ENCODE measurements at places on chromosomes 2 and 18. TPM values are rescaled to one million over a fixed set of nuclear protein-coding genes. Genes with fewer than 3 reads are reported as not detected.

DNA sequence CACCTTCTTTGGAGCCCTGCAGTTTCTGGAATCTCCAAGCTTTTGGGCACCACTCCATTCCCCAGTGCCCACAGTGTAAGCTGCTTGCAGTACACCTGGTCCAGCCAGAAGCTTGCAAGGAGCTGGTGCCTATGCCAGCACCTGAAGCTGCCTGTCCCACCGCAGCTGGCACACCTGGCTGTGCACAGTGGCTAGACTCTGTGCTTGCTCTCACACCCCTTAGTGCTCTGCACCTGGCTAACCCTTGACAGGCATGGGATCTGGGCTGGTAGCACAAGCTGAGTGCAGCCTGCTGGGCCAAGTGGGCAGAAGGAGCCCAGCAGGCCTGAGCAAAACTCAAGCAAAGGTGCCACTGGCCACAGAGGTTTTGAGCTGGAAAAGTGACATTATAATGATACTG is 183.8 kb upstream of the MC4R start:
- no peak for DNase-seq

Gene NTSR2
- not detected for total RNA-seq

DNA sequence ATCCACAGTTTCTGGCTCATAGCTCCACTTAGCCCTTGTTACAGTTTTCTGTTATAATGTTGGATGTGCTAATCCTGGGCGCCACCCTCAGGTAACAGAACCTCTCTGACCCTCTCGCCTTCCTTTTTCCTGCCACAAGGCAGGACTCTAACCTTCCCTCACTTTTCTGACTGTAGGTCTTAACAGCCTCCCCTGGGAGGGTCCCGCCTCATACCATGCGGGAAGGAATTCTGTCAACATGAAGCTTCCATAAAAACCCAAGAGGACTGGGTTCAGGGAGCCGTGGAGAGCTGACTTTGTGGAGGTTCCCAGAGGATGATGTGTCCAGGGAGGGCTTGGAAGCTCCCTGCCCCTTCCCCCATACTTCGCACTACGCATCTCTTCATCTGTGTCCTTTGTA is 11.9 kb upstream of the RAB17 start:
- DNase-seq: no peak

DNA sequence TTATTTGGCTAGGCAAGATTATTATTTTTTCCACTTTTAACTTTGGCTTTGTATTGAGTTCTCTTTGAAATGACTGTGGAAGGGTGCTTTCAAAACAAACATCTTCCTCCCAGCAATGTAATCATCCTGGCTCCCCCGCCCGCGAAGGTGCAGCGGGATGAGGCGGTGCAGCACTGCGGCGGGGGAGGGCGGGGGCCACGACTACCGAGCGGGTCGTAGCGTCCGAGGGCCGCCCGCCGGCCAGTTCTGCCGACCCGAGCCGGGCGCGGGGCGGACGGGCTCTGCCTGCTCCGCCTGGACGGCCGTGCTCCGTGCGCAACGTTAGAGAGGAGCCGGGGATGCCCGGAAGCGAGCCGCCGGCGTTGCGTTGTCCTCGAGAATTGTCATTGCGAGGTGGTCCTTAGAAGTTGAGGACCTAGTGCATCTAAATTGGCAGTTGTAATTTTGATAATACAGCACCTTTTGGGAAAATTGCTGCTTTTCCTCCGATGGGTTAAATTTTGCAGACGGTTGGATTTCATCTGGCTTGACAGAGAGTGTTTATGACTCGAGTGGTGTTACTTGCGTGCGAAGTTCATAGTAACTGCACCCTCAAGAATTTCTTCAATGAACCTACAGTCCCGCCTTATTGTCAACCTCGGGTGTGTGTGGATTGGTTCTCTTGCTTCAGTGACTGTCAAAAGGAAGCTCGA is 1.1 kb downstream of the EPC2 start:
- no peak for DNase-seq

- DNase-seq: no peak
These were observed 297.6 kb downstream of the TMX3 start for GRCh38 chr18:68417166-68417799.

DNA sequence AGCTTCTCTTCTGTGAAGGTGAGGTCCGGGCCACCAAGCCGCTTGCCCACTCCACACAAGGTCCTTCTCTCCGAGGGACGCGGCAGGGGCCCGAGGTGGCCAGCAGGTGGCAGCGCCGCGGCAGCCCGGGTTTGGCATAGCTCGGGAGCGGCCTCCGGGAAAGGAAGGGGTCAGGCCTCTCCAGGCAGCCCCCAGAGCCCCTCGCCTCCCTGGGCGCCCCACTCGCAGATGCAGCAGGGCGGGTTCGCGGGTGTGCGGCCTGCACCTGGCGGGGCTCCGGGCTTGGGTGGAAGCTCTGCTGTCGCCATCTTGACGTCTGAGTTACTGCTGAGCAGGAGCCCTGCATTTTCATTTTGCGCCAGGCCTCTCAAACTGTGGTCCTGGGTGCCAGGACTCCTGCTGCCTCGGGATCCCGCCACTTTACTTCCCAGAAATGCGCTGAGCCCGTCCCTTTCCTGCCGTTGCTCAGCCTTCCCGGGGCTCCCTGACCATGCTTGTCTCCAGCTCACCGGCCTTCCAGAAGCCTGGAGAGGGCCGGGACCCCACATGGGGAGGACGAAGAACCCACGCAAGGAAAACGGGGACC is 18.6 kb upstream of the NCL start:
- peak; percentile 93 for DNase-seq

Gene G6PC2
- 0.35 TPM for total RNA-seq

DNA sequence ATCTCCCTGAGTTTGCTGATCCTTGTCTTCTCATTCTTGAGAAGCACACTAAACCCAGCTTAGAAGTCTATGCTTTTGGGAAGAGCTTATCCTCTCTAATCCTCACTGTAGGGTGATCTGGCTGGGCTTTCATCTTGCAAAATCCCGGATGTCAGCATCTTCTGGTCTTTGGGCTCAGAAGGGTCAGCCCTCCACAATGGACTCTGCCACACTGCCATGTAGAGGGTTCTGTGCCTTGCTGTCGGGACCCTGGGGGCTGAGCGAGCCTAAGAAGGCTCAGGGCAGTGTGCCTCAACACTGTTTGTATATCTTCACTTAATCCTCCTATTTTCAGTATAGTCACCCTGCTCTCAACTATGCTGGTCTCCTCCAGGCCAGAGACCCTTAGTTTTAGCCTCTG is 102.3 kb downstream of the TGIF1 start:
- no peak for DNase-seq

DNA sequence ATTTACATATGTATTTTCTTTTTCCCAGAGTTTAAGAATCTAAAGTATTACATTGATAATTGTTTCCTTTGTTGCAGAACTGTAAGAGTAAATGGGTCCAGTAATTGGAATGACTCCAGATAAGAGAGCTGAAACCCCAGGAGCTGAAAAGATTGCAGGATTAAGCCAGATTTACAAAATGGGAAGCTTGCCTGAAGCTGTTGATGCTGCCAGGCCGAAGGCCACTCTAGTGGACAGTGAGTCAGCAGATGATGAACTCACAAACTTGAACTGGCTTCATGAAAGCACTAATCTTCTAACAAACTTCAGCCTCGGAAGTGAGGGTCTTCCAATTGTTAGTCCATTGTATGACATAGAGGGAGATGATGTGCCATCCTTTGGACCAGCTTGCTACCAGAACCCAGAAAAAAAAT is 183.8 kb upstream of the STON1 start:
- DNase-seq: no peak

Gene ATP5F1A
- total RNA-seq: 303 TPM

- DNase-seq: no peak
These were observed 19.1 kb downstream of the TRAK2 start for GRCh38 chr2:201432038-201432620.

Gene CRYGD
- total RNA-seq: not detected

- DNase-seq: no peak
These were observed 188.2 kb downstream of the LTBP1 start for GRCh38 chr2:33134791-33135560.

DNA sequence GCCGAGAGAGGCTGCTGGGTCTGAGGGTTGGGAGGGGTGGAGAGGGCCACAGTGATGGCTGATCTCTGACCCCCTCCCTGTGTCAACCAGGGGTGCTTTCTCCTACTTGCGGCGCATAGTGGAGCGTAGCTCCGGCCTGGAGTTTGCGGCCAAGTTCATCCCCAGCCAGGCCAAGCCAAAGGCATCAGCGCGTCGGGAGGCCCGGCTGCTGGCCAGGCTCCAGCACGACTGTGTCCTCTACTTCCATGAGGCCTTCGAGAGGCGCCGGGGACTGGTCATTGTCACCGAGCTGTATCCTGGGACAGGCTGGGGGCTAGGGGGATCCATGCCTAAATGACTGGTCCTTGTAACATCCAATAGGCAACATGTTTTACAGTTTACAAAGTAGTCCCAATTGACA is 20.9 kb upstream of the GMPPA start:
- no peak for DNase-seq

GRCh38 chr2:239814861-239815601 is 210.1 kb downstream of the NDUFA10 start:
- peak; percentile 82 for DNase-seq

Gene CIB4
- not detected for total RNA-seq

DNA sequence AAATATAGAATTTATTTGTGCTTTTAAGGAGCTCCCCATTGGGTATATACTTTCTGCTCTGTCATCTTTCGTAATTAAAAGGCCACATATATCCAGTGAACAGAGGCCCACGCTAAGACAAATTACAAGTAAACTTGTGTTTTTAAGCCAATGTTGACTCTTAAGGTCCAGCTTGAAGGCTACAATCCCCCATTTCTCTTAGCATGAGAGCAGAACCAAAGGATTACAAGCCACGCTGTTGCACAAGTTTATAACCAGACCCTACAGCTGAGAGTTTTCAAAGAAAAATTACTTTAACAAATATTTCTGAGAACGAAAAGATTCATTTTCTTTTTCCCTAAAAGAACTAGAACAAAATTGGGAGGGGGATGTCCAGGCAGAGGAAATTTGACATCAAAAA is 471.0 kb downstream of the TXNL1 start:
- DNase-seq: no peak

DNA sequence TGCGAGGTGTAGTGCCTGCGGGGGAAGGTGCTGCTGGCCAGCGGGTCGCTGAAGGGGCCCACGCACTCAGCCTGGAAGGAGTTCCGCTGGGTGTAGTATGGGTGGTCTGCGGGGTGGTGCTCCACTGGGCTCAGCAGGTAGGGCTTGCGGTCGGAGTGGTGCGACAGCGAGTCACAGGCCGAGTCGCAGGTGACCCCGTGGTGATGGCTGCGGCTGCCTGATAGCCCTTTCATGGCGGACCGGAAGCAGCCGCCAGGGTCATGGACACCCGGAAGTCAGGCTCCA is 429.8 kb downstream of the TGIF1 start:
- DNase-seq: no peak

- DNase-seq: no peak
These were observed 54.1 kb upstream of the NFE2L2 start for GRCh38 chr2:177318613-177319012.

DNA sequence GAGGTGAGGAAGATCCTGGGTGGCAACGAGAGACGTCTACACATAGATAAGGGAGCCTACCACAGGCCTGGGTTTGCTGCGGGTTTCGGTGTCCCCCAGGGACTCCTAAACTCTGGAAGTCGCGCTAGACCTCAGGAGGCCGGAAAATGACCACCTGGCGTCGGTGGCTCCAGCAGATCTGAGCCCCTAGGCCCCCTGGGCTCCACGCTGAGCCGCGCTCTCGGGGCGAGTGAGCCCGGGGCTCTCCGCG is 987 bp upstream of the DLX1 start:
- DNase-seq: no peak

DNA sequence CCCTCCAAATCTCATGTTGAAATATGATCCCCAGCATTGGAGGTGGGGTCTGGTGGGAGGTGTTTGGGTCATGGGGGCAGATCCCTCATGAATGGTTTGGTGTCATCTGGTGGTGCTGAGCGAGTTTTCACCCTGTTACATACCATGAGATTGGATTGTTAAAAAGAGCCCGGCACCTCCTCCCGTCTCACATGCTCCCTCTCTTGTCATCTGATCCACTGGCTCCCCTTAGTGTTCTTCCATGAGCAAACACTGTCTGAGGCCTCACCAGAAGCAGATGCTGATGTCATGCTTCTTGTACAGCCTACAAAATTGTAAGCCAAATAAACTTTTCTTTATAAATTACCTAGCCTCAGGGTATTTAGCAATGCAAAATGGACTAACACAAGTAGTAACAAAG is 405.0 kb upstream of the SLC39A10 start:
- no peak for DNase-seq

DNA sequence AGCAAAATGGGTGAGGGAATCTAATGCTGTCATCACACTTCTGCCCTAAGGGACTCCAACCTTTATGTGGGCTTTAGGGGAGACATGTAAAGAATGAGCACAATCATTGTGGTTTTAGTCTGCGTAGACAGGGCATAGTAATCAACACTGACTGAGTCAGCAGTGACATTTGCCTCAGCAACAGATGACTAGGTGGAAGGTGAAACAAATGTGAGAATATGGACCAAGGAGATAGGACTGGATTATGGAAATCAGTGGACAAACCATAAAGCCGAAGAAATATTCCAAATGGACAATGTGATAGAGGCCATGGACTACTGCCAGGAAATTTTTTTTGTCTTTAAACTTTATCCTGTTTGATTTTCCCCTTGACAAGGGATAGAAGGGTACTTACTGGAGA is 83.9 kb downstream of the PDK1 start:
- DNase-seq: no peak

GRCh38 chr2:119488245-119489214 is 35.8 kb downstream of the SCTR start:
- DNase-seq: no peak

Gene RIT2
- total RNA-seq: not detected

Gene KCNIP3
- 3.8 TPM for total RNA-seq

GRCh38 chr18:27808683-27809082 is 368.2 kb downstream of the CDH2 start:
- no peak for DNase-seq

Gene CTAGE1
- total RNA-seq: not detected

- DNase-seq: no peak
These were observed 86.7 kb downstream of the TTC27 start for GRCh38 chr2:32714521-32714920.

DNA sequence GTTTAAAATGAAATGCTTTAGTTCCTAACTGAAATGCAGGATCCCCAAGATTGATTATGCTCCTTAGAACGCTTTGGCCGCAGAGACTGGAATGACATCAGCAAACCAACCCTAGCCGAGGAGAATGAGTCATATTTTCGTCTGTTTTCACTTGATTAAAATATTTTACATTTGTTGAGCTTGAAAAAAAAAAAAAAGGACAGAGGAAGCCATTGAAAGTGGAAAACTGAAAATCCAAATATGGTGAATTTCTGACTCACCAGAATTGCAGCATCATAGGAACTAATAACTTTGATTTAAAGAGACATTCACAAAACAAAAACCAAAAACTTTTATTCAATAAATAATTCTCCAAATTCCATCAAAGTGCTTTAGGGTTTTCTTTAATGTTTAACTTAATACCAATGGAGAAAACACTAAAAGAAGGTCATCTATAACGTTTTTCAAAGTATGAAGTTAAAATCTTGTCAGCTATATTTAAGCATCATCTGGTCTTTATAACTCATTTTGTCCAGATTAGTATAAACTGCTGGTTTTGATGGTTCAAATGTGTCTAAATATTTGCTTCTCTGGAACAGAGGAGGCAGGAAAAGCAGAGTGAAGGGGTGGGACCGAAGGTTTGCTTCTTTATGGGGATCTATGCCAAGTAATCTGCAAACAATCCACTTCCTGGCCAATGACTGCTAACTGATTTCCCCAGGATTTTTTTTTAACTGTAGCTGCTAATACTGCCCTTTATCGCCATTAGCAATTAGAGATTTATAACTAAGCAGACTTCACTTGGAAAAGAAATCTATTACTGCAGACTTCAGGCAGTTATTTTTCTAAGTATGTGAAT is 30.9 kb upstream of the COL5A2 start:
- no peak for DNase-seq
